ENCODE measurements at places on chromosomes 11 and 22.

DNA sequence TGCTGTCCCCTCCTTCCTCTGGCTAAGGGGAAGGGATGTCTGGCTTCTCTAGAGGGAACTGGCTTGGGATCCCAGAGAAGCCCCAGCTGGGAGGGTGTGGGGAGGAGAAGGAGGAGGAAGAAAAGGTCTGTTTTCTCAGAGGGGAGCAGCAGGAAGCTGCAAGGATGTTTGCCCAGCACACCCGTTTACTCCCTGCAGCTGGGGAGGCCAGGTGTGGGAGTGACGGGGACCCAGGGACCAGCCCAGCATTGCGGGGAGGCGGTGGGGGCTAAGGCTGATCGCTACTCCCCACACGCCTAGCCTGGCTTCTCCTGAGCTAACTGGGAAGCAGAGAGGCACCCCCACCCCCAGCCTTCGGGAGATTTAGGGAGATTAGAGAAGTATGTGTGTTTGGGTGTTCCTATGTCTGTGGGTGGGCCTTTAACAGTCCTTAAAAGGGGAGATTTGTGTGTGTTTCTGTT, 3.9 kb downstream of the CREB3L1 start:
- DNase-seq = no peak

- DNase-seq = no peak
Observed at GRCh38 chr22:48950151-48950915, 877.3 kb downstream of the BRD1 start.

- DNase-seq = no peak
Observed at GRCh38 chr11:9210224-9210921, 54.8 kb downstream of the DENND5A start.

- DNase-seq = peak; percentile 58
Observed at GRCh38 chr11:34344768-34345539, 12.9 kb downstream of the ABTB2 start.

- no peak for DNase-seq
Observed at GRCh38 chr11:83782329-83782728, 496.2 kb upstream of the CCDC90B start.

DNA sequence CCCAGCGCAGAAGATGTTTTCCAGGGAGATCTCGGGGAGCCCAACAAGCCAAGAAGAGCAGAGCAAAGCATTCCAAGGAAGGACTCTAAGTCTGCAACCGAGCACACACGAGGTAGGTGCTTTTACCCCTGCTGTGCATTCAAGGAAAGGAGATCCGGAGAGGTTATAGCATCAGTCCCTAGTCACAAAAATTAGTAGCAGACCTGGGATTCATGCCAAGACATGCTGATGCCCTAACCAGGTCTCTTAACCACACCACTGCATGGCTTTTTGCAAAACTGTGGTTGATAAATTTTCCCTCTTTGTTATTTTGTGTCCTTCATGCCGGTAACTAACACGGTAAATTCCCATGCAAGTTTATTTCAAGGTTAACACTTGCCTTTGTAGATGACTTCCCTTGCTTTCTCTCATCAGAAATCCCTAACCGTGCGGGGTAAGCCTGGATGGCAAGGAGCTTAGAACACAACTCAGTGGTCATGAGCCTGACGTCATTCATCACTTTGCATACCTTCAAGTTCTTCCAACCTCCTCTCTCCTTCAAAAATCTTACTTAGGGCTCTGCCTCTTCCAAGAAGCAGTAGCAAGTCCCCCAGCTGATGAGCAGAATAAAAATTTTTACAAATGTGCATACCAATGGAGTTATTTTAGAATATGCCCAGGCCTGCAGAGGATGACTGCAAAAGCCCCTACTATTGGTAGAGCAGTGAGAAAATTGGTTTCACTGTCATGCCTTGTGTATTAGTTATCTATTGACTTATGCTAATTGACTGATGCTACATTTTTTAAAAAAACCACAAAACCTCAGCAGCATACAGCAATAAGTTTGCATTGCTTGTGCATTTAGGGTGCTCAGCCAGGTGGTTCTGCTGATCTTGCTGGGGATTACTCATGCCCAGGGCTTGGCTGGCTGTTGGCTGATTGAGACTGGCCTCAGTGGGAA, 465.1 kb downstream of the MN1 start:
- no peak for DNase-seq

Measured in COR-L47 (cell line).